ENCODE measurements at places on chromosomes 5 and 9. TPM values are rescaled to one million over a fixed set of nuclear protein-coding genes. Genes with fewer than 3 reads are reported as not detected.

DNA sequence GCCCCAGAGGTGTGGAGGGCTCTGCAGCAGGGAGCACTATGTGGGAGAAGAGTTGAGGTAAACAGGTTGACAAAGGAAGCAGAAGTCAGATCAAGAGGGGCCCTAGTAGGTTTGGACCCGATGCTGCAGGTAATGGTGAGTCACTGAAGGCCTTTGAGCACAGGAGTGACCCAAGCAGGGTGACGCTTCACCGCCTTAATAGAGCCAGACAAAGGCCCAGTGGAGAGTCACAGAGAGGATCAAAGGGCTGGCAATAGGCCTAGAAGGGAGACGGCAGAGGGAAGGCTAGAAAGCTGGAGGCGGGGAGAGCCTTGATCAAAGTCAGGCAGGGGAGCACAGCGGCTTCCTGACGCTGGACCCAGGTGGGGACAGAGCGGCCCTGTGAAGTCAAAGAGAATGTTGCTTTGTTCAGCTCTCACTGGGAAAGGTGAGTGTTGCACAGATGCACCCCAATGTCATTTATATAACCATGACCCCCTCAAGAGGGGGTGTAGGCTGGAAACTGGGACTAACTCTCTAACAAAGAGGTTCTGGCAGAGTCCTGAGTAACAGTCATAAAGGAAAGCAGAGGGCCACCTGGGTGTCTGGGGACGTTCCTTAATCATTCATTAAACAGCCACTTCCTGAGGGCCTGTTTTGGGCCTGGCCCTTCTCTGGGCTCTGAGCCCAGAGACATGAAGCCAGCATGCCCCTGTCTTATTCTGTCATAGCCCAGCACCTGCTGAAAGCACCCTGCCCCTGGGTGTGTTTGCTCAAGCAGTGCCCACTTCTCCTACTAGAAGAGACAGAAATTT lies 9.8 kb upstream of the CPLX2 start:
- no peak for DNase-seq

- DNase-seq, result no peak
Observed at GRCh38 chr9:84894859-84895258, 225.3 kb downstream of the NTRK2 start.

The FOXI1 gene
- not detected for total RNA-seq

DNA sequence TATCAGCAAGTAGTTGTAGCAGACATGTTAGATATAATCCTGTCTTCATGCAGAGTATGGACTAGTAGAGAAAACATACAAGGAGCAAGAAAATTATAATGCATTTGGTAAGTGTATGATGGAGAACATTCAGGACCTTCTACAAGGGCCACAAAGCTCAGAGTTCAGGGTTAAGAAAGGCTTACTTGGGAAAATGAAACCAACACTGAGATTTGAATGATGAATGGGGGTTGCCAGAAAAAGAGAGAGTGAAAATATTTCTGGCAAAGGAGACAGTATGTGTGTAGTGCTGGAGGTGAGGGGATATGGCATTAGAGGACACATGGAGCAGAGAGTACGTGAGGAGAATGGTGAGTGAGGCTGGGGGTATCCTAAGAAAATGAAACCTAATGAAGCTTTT lies 169.8 kb upstream of the STK32A start:
- DNase-seq, result no peak

The HAVCR2 gene
- 5.7 TPM for total RNA-seq

GRCh38 chr5:168851902-168852321 lies 272.7 kb upstream of the PANK3 start:
- no peak for DNase-seq

- no peak for DNase-seq
Observed at GRCh38 chr5:92561411-92561959, 1019.5 kb downstream of the NR2F1-AS1 start.

The TLR4 gene
- total RNA-seq, result 22.6 TPM

The HNRNPA0 gene
- total RNA-seq, result 14.3 TPM

The SPINK7 gene
- not detected for total RNA-seq

The PCDHAC2 gene
- total RNA-seq, result 1.7 TPM

The CHSY3 gene
- 1.9 TPM for total RNA-seq

GRCh38 chr9:19551124-19551929 lies 142.5 kb downstream of the ACER2 start:
- no peak for DNase-seq

Data from left cardiac atrium (tissue), 4 donors.